ENCODE measurements at places on chromosomes 7 and 10.

DNA sequence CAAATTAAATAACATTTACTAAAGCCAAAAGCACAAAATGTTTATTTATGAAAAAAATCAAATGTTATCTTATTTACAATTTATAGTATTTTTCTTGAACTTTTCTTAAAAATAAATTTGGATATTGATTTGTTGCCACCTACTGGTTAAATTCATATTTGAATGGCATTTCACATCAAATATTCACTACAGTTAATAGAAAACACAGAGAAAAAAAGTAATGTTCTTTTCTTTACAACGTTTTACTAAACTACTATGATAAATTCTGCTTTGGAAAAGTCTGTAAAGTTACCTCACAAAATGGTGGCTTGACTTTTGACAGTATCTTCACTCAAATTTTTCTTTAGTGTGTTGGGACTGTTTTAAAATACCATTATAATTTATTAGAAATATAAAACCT, 52.7 kb downstream of the SRPK2 start:
- no peak for DNase-seq

GRCh38 chr10:55500931-55501559, 700.0 kb upstream of the PCDH15 start:
- no peak for DNase-seq

DNA sequence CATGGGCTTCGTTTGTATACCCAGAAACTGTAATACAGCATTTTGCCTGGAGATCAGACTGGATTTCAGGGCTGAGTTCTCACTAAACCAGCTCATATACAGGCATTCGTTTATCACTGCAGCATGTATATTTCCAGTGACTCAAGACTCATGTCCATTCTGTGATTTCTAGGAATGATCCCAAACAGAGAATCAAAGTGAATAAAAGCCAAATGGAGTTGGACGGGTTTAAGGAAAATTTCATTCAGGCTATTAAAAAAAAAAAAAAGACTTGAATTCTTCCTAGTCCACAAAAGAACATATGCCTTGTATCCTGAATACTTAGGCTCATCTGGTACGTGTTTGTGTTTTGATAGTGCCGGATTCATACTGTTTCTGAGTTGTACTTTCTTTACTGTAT, 46.8 kb downstream of the TET1 start:
- DNase-seq: no peak

DNA sequence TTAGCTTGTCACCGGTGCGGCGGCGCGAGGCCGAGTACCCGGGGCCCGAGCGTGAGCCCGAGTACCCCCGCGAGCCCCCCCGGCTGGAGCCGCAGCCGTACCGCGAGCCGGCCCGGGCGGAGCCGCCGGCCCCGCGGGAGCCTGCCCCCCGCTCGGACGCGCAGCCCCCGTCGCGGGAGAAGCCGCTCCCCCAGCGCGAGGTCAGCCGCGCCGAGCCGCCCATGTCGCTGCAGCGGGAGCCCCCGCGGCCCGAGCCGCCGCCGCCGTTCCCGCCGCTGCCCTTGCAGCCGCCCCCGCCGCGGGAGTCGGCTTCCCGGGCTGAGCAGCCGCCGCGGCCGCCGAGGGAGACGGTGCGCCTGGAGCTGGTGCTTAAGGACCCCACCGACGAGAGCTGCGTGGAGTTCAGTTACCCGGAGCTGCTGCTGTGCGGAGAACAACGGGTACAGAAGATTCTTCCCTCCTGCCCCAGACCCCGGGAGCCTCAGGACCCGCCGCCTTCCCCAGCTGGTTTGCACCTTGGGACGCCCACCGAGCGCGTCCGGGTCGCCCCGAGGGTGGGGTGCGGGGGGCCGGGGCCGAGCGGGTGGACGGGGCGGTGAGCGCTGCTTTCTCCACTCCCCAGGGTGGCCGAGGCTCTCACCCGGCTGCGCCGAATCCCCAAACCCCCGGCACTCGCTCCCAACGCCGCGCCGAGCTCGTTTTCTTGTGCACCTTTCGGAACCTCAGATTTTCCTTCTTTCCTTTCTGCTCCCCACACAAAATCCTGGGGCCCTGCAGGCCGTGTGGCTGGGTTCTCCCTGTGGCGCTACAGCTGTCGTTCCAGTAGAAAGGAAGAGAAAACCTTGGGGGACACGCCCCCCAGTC, 708 bp downstream of the UBN2 start:
- no peak for DNase-seq

DNA sequence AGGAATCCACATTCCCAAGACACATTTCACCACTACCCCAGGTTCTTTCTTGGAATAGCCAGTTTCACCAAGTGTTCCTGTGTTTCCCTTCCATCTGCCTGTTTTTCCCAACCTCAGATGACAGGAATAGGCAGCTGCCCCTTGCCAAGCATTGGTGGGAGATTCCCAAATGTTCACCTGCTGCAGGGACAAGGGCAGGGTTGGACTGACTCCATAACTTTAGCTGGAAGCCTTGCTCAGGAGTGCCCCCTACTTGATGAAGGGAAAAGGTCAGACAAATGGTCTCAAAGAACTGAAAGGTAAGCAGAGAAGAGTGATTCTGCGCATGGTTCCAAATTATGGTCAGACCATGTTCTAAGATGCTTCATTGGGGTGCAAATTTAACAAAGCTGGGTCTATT, 45.1 kb upstream of the LYZL1 start:
- DNase-seq: no peak

GRCh38 chr10:114573330-114574045, 84.6 kb downstream of the ABLIM1 start:
- DNase-seq: no peak

DNA sequence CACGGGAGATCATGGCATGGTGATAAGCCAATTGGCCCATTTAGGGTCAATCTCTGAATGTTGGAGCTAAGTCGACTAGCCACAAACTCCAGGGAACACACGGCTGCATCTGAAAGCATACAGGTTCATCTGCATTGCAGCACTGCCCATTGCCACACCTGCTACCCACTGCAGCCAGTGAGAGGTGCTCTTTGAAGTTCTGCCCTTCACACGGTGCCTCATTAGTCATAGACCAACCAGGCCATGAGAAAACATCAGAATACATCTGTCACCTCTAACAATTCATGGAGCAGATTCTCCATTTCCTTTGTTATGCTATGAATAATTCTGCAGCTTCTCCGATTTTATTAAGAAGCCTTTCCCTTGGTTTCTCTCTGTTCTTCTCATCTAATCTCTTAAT, 65.7 kb upstream of the FAM204A start:
- DNase-seq: no peak

- no peak for DNase-seq
Observed at GRCh38 chr10:65793738-65794425, 1132.0 kb upstream of the LRRTM3 start.

- DNase-seq: no peak
Observed at GRCh38 chr7:6111041-6111440, 79.9 kb downstream of the ANKRD61 start.

DNA sequence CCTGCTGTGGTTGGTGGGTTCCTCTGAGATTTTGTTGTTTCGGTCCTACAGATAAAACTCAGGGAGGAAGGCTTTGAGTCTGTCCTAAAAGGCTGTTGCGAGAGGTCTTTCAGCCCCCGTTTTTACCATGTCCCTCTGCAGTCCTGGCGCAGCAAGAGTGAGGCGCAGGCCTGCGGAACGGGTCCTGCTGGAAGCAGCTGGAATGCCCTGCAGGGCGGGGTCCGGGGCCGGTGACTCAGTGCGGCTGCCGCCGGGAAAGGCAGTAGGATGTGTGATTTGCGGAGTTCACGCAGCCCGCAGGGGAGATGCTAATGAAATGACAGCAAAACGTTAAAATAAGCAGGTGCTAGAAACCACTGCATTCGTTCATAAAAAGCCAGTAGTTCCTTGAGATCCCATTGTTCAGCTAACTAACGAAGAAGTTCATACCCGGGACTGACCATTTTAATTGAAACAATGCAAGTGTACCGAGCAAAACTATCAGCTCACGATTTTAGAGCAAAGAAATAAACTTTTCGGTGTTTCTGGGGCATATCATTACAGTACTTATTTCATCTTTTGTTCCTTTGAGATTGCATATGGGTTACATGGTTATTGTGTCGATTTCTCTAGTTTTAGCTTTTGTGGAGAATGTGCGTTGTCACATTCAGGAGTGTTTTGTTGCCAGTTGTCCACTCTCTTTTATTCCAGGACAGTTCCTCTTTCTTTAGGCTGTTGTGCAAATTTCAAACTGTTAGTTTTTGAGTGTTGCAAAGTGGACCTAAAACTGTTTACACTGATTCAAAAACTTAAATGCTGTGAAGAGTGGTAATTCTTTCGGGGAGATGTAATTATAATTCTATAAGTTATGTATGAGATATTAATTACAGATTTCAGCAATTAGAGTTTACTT, 783 bp downstream of the ANLN start:
- DNase-seq: no peak

- DNase-seq: no peak
Observed at GRCh38 chr10:77829356-77829755, 97.2 kb downstream of the DLG5 start.

GRCh38 chr10:6045314-6045848, 16.8 kb downstream of the IL2RA start:
- DNase-seq: no peak

DNA sequence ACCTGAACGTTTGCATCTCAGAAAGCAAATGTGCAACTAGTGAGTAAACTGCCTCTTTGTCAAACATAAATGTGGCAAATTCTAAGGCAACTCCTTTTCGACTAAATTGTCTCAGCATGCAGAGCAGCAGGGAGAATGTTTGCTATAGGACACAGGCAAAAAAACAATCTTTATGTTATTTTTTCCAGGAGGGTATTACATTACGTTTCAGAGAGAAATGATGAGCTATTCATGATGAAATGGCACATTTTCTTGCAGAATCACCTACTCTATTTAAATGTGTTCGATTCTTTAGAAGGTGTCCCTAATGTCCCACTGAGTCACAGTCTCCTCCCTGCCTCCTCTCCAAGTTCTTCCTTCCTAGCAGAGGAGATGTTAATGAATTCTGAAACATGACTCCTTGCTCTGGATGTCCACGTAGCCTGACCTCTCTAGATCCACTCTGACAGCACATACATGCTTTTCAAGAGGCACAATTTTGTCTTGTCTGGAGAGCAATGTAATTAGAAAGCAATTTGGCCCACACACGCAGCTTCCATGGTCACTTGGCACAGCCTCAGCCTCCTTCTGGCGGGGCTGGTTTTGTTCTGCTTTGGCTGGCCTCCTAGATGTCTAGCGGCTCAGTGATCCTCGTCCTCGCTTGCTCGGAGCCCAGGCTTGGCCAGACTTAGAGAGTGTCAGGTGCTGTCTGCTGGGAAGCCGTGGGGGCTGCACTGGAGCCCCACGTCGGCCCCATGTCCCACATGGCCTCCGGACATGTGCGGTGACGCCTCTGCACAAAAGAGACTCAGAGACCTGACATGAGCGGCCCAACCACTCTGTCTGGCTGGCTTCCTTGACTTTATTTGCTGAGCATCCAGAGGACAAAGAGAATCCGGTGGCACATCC, 125.7 kb upstream of the ZNF438 start:
- no peak for DNase-seq

DNA sequence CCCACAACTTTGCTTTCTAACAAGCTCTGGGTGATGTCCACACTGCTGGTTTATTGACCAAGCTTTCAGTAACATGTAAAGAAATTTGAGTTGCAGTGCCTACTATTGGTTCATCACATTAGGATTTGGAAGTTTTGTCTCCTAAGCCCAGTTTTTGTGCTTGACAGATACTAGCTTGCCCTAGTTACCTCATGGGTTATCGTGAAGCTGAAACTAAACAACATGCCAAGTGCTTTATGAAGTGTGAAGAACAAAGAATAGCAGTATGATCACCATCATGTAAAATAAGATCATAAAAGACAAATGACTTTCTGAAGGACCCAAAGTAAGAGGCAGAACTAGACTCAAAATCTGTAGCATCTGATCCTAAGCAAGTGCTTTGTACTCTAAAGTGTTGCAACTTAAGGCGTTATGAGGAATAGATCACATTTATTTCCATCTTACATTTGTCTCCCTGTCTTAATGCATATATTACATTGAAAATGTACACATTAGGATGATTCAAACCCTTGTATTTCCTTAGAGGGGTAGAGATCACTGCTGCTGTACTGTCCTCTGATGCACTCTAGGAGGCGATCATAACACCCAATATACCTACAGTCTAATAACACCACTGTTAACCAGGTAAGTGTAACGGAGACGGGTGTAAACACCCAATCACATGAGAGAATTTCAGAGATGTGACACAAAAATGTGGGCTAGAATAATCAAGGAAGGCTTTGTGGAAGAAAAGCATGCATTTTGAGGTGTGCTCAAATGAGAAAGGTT, 71.3 kb downstream of the NRCAM start:
- no peak for DNase-seq

DNA sequence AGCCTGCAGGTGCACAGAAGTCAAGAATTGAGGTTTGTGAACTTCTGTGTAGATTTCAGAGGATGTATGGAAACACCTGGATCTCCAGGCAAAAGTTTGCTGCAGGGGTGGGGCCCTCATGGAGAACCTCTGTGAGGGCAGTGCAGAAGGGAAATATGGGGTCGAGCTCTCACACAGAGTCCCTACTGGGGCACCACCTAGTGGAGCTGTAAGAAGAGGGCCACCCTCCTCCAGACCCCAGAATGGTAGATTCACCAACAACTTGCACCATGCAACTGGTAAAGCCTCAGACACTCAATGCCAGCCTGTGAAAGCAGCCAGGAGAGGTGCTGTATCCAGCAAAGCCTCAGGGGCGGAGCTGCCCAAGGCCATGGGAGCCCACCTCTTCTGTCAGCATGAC, 205.8 kb downstream of the CCSER2 start:
- no peak for DNase-seq

DNA sequence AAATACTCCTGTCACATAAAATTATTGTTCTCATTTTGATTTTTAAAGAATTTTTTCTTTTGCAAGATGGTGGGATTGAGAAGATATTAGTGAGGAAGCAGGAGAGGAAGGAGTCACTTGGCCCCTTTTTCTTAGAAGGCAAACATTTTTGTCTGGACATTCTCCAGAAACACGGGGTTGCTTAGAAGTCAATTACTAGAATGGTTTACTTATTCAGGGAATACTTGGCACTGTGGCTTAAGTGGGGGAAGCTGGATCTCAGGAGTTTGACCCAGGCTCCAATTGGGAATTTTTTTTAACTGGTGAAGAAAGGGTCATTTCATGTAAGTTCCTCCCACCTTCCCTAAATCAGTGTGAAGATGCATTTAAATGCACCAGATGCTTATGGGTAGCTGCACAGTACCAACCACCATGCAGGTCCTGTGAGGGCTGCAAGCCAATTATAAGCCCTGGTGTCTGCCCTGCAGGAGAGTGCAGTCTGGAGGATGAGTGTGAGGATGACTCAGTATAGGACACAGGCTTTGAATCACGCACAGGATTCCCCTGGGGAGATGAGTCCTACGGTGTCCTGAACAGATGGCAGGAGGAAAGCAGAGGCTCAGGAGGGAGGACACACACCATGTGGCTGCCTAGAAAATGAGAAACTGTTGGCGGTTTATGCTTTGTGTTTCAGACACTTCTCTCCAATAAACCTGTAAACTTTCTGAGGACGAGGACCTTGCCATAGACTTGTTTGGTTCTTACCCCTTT, 299.1 kb downstream of the PLXNA4 start:
- no peak for DNase-seq

- no peak for DNase-seq
Observed at GRCh38 chr7:101271021-101271420, 26.1 kb upstream of the FIS1 start.

All from activated naive CD8-positive, alpha-beta T cell treated with anti-CD3 and anti-CD28 coated beads, Interleukin-2, amount 50 U/mL, for 16 hours (primary cell).